Activated T-cell treated with anti-CD3 and anti-CD28 coated beads, Interleukin-2, amount 50 U/mL, for 48 hours (primary cell): ENCODE measurements at places on chromosomes 6 and 20.

DNA sequence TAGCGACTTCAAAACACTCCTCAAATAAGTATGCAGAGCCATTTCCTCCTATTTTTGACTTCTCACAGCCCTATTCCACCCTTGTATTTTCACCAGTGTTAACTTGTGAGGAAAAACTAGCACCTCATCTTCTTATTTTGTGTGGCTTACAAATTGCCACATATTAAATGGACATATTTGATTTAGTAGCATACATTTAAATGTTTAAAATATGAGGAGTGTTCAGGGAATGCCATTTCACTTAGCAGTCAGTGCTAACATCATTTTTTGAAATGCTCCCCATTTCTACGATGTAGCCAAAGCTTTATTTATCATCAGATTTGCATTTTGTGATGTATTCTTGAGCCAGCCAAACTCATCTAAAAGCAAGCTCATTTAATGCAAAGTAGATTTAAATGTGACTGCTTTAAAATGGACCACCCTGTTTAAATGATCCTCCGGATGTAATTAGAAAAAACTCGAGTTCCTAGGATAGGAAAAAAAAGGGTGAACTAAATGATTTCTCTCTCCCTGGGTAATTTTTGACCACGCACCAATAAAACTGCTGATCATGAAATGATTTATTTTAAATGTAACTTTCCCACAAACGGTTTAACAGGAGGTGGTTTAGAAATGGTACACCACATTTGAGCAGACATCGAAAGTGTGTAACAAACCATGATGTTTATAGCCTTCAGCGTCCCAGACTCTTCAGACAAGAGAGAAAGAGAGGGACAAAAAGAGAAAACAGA, 172.6 kb downstream of the CD83 start:
- DNase-seq, result no peak

DNA sequence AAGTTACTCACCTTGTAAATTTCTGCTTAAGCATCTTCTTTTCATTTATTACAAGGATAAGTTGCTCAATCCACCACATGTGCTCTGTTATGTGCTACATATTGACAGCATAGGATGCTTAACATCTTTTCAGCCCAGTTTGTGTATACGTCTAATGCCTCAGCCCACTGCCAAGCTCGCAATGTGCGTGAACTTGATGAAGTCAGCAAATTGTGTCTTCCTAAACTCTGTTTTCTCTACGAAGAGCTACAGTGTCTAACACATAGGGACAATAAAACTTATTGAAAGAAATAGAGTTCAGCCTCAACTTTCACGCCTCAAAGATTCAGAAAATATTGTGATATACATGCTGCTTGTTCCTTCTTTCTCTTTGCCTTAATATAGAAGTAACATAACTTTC, 500.0 kb downstream of the TFAP2B start:
- no peak for DNase-seq

DNA sequence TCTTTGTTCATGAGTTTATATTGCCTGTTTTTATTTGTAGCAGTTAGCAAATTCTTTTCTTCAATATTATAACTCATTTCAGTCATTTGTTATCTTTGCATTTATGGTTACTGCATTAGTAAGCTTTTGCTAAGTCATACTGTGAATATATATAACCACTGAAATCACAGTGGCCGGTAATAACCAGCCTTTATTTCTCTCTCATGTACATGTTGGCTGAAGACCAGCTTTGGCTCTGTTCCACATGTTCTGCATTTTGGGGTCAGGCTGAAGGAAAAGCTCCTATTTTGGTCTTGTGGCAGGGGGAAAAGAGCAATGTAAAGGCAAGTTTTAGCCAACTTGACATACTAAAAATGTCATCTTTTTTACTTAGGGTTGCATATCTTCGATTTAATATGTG, 276.3 kb downstream of the BCKDHB start:
- DNase-seq, result no peak

DNA sequence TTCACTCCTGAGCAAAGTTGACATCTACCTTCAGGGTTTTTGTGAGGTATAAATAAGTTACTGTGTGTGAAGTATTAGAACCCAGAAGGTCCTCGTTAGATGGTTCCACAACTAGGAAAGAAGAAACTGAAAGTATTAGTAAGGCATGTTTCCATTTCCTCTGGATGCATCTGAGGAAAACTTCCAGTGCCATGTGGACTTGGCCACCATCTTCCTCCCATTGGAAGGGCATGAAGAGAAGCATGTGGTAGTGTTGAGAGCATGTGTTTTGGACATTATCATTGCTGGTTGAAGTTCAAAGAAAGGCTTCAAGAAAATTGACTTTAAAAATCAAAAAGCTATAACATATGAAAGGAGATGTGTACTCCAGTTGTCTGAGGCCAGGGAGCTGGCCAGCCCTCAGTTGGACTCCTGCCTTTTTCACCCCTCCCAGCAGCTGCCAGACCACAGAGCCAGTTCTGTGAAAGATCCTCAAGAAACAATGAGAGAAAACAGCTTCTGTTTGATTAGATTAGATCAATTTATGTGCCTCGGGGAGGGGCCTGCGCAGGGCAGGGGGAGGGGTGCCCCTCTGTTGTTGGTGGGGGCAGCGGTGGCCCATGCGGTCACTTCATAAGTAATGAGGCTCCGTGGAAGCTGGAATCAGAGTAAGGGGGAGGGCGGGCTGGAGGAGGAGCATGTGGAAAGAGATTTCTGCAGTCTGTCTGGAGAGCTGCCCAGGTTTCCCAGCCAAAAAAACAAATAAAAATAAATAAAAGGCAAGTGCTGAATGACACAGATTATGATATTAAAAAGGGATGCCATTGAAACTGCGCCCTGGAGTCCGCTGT, 154.0 kb downstream of the JARID2 start:
- no peak for DNase-seq

GRCh38 chr6:37516076-37516919, 16.6 kb upstream of the CCDC167 start:
- DNase-seq, result peak; percentile 86

- peak; percentile 56 for DNase-seq
Observed at GRCh38 chr6:26536571-26537159, 1.5 kb upstream of the HMGN4 start.

DNA sequence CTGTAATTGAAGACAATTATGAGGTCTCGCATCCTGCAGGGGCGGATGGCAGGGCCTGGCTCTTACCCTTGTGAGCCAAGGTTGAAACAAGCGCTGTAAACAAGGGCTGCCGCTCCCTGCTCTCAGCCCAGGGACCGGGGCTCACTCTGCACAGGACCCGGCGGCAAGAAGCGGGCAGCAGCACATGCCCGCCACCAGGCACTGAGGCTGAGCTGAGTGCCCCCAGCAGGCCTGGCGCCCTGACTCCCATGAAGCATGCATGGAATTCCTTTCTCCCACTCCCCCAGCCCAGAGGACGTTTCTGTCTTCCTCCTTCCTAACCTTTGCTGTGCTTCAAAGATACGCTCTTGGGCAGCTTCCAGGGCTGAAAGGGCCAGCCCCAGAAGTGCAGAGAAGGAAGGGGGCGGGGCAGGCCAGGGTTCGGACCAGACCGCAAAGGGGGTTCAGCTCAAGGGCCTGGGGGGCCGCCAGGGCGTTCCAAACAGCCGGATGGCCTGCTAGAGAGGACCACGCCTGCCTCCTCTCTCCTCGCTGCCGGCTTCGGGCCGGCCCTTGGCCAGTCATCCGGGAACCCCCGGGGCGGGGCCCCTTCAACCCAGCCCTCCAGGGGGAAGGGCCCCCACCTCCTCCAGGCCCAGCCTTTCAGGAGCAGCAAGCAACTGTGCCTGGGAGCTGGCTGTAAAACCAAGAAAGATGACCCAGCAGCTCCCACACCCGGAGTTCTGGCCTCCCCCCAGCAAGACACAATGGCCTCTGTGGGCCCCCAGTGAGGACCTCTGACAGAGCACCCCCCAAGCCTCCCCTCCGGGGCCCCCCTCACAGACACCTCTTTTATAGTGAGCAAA, 109.9 kb downstream of the NOL4L start:
- no peak for DNase-seq

- DNase-seq, result no peak
Observed at GRCh38 chr20:40314278-40314677, 374.8 kb downstream of the MAFB start.

- no peak for DNase-seq
Observed at GRCh38 chr6:50708664-50709365, 4.5 kb upstream of the TFAP2D start.

- DNase-seq, result no peak
Observed at GRCh38 chr6:6697620-6698019, 109.1 kb downstream of the LY86 start.

DNA sequence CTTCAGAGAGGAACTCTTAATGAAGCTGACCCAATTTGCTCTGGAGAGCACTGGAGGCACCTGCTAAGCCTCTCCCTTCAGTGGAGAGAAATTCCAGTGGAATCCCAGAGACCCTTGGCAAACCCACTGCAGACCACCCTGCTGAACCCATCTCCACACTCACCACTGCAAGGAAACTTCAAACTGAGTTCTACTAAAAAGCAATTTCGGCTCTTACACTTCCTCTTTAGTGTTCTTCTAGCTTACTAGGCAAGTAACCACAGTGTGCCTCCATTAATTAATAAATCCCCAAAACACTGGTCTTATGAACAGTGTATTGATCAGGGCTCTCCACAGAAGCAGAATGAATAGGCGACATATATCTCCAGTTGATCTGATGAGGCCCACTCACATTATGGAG, 43.0 kb upstream of the HLA-E start:
- no peak for DNase-seq

DNA sequence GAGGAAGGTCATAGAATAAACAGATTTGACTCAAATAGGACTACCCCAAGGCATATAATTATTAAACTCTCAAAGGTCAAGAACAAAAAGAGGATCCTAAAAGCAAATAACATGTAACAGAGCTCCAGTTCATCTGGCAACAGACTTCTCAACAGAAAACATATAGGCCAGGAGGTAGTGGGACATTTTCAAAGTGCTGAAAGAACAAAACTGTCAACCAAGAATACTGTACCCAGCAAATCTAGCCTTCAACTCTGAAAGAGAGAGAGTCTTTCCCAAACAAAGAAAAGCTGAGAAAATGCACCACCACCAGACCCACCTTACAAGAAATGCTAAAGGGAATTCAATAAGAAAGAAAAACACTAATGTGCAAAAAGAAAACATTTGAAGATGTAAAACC, 11.9 kb downstream of the NQO2 start:
- DNase-seq, result no peak

DNA sequence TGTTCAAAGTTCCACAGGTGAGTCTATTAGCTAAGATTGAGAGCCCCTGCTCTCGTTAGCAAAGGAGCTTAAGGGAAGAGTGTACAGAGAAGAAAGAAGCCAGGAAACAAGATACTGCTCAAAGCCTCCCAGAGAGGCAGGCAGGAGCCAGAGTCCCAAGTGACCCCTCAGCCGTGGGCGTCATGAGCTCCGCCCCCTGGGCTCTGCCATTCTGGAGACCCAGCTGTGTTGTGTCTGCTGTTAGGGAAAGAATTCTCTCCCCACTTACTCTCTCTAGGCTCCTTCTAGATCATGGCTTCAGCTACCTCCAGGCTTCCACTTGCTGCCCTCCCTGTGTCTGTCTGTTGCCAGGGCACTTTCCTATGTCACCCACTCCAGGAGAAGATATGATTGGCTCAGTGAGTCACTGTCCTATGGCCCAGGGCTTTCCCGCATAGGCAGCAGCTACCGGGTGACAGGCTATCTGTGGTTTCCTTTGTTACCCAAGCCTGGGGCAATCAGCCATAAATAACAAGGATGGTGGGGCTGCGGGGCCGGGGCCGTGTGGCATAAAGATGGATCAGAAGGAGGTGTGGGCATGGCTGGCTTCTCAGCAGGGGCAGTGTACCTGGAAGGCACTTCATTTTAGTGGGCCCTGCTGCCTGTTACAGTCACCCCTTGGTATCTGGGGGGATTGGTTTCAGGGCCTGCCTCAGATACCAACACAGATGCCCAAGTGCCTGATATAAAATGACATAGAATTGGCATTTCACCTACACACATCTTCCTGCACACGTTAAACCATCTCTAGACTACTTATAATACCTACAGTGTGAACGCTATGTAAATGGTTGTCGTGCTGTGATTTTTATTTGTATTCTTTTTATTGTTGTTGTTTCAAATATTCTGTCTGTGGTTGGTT, 118.9 kb downstream of the ARMC2 start:
- peak; percentile 48 for DNase-seq

GRCh38 chr20:46022411-46023147, 6.4 kb upstream of the SLC12A5 start:
- DNase-seq, result peak; percentile 84

DNA sequence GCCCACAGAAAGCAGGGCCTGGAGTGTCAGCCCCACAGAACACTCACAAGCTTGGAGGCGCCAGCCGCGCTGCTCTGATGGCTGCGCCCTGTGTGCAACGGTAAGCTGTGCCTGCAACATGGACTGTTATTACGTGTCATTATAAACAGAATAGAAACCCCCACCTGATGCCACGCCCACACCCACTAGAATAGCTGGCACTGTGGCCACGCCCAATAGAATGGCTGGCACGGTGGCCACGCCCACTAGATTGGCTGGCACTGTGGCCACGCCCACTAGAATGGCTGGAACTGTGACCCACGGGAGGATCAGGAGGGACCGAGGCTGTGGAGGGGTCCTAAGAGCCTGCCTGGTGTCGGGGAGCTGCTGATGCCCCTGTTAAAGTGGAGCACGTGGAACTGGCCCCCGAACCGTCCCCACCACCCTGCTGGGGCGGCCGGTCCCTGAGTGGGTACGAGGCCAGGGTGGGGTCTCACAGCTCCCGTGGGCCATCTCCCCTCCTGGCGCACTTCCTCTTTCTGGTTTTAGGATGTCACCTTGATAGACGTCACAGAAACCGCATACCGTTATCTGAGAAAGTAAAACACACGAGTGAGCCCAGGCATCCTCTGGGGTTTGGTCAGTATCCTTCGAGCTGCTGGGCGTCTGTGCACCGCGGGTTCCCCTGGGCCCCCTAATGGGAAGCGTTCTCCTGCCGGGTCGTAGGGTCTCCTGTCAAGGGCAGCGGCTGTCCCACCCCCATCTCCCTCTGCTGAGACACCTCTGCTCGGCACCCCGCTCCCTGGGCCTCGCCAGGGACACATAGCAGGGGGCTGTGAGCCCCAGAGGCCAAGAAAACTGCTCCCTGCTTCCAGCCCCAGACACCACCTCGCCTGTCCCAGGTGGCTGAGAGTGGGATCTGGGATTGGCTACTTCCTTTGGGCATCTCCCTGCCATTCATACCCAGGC, 25.4 kb downstream of the SLC17A9 start:
- DNase-seq, result peak; percentile 82

GRCh38 chr6:110878751-110879522, 4.4 kb downstream of the AMD1 start:
- no peak for DNase-seq

GRCh38 chr20:10713161-10713560, 39.4 kb upstream of the JAG1 start:
- DNase-seq, result no peak

DNA sequence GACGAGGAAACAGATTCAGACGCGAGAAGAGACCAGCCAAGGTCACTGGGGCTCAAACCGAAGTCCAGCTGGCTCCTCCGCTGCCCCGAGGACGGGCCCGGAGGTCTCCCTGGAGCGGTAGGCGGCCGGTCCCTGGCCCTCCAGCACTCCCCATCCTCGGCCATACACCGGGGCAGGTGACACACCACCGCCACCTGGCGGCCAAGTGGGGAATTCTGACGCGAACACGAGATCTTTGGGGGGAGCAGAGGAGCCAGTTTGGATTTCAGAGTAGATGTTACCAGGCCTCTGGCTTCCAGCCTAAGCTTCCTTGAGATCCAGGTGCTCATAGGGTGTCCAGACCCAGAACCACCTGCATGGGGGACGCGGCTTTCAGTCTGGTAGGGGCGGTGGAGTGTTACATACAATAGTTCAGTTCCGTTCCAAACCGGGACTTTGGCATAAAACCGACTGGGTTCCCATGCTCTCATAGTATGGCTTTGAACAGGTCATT, 16.1 kb downstream of the BPIFB1 start:
- DNase-seq, result peak; percentile 87

- DNase-seq, result no peak
Observed at GRCh38 chr6:12459945-12460661, 169.9 kb downstream of the EDN1 start.
